T-helper 2 cell (primary cell): ENCODE measurements at places on chromosomes 16 and 17.

GRCh38 chr16:71542377-71542776 lies 16.2 kb downstream of the CHST4 start:
- DNase-seq, result peak; percentile 10

DNA sequence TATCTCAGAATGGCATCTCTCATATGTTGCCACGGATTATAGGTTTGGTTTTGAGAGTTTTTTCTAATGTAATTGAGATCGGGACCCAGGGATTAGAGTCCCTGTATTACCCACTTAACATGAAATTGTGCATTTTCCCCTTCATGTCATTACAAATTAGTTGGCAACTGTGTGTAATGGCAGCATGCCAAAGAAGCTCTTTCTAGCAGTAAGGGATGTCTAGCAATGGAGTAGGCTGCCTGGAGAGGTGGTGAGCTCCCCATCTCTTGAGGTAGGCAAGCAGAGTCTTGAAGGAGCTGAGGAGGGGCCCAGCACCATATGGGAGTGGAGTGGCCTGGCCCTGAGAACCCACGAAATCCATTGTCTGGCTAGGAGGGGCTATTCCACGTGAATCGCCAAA lies 10.0 kb upstream of the KATNB1 start:
- no peak for DNase-seq

- DNase-seq, result no peak
These were observed 309 bp downstream of the DNAH2 start for GRCh38 chr17:7717756-7718350.

DNA sequence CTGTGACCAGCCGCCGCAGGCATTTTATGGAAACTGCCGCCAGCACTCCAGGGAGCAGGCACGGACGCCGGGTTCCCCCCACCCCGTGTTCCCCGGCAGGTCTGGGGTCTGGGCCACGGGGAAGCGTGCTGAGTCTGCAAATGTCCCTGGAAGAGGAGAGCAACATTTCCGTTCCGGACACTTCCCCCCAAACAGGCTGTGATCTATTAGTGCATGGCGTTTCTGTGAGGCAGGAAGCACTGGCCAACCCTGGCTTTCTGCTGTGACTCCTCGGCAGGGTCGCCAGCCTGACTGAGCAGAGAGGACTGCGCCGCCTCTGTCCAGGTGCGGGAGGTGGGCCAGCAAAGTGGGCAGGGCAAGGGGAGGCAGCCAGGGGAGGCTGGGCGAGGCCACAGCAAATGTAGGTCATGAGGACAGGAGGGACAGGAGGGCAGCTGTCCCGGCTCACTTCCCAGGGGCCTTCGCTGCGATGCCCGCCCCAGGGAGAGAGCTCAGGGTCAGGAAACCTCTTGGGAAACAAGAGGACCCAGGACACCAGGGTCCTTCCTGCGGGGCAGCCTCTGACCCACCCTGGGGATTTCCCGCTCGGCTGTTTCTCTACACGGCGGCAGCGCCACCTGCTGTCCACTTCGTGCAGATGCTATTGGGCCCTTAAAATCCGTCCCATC lies 9.5 kb downstream of the FOXF1 start:
- DNase-seq, result peak; percentile 41

GRCh38 chr16:46920402-46921068 lies 36.4 kb downstream of the GPT2 start:
- no peak for DNase-seq

- DNase-seq, result no peak
These were observed 9.6 kb upstream of the EVPL start for GRCh38 chr17:76036497-76037261.

DNA sequence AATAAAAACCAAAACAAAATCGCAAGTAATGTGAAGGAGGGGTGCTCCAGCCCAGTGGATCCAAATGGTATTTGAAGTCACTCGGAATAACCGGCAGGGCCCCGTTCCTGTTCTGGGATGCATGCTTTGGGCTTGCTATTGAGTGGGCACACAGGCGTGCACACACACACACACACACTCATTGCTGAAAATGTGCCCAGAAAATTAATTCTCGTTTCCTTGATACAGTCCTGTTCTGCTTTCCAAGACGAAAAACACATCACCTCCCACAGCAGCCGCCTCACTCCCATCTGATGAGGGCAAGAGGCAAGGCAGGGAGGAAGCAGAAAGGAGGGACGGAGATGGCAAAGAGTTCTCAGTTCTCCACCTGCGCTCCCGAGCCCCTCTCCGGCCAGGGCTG lies 62.2 kb upstream of the SDK2 start:
- no peak for DNase-seq

DNA sequence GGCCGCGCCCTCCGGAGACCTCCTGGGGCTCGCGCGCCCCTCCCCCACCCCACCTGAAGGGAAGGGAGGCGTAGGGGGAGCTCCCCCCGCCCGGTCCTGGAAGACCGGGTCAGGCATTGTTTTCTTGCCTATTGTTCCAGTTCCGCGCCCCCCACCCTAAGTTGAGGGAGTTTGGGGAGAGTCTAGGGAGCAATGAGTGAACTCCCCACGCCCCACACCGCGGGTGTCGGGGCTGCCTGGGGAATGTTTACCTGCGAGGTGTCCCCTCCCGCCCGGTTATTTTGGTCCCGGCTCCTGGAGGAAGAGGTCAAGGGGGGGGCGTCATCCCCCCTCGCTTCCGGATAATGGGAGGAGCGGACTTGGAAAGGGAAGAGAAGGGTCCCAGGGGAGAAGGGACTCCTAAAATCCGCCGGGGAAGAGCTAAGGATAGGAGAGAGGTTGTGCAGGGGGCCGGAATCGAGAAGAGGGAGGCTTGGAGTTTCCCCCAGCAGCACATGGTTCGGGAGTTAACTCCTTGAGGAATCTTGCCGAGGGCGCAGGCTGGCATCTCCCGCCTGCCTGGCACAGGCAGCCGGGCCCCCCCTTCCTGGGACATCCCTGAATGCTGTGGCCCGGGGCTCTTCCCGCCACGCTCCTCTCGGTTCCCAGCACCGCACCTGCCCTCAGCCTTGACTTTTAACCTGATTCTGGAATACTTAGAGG lies 881 bp downstream of the MLLT6 start:
- DNase-seq, result peak; percentile 31

DNA sequence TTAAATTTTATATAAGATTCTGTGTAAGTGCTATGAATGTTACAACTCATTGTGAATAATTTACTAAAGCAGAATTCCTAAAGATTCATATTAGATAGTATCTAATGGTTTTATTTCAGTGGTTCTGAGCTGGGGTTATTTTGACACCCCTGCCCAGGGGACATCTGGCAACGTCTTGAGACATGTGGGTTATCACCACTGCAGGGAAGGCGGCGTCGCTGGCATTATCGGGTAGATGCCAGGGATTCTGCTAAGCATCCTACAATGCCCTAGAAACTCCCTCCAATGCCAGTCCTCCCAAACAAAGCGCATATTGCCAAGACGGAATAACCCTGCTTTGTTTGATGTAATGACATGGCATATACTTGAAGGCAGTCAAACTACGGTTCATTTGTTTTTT lies 372.3 kb upstream of the ZFHX3 start:
- no peak for DNase-seq

- DNase-seq, result no peak
These were observed at the start of gene ANKRD40CL for GRCh38 chr17:50767446-50767845. Gene ANKRD40CL, minus strand, starts transcription at chr17:50767518. Its CDS starts 605 bp downstream, at chr17:50766913.

- DNase-seq, result no peak
These were observed 3.8 kb upstream of the TMEM238L start for GRCh38 chr17:10807704-10808128.
